ENCODE measurements at places on chromosomes 6 and 20.
A peak's percentile ranks its signal among the peaks of the same experiment; 100 is the strongest.

GRCh38 chr6:13494137-13494536 is 6.7 kb upstream of the GFOD1 start:
- DNase-seq: no peak

DNA sequence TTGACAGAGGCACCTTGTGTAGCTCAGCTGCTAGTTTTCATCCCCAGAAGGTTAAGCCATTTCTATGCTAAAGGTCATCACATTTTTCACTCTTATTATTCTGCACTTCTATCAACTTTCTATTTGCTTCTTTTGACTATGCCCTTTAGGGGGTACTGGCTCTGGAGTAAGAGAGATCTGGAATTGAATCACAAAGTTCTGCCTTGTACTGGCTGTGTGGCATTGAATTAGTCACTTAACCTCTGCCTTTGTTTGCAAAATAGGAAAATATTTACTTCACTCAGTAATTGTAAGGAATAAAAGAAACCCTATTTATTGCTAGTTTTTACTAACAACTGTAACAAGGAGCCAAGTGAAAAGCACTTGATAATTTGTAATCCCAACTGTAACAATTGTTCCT is 56.8 kb upstream of the MTRF1L start:
- DNase-seq: no peak

- DNase-seq: no peak
Measured at GRCh38 chr6:167583412-167583811, 243.3 kb upstream of the AFDN start.

DNA sequence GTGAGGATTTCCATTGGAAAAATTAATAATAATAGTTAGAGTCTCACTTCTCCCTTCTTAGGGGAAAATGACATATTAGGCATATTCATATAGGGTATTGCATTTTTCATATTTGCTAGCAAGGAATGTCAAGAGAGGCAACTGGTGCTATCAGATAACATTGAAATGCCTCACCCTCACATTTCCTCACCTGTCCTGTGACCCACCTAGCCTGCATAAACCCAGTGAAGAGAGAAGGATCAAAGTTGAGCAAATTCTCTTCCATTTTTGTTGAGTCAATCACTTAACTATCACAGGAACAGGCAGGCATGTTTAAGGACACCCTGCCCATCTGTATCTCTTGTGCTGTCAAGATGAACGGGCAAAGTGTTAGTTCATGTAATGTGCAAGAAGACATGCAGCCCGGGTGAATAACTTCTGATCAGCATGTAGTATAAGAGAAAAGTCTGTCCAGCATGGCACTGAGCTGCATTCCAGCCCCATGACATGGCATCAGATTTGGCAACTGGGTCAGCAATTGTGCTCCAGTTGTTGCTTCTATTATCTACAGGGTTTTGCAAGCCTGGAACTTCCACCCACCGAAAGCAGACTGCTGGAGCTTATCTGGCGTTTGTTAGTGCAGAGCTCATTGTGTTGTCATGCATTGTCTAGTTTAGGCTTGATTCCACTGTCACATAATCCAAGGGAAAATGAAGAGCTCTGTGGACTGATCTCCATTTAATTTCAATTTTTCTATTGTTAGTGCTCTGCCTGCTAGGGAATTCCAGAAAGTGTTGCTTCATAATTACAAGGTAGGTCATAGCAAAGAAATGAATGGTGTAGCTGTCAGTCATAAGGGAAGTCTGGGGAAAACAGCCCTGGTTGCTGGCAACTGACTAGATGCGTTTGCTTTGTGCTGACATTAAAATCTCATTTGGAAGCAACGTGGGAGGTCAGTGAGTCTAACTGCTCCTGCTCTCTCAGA is 138.4 kb upstream of the TNFAIP3 start:
- no peak for DNase-seq

GRCh38 chr6:159086033-159086618 is 41.3 kb upstream of the TAGAP start:
- DNase-seq: no peak

- DNase-seq: no peak
Measured at GRCh38 chr20:2088891-2089290, 12.7 kb upstream of the STK35 start.

- no peak for DNase-seq
Measured at GRCh38 chr6:11853678-11854407, 75.2 kb upstream of the ADTRP start.

GRCh38 chr6:134453792-134454510 is 136.0 kb upstream of the SGK1 start:
- DNase-seq: no peak

- no peak for DNase-seq
Measured at GRCh38 chr20:1898482-1899240, 3.5 kb downstream of the SIRPA start.

- no peak for DNase-seq
Measured at GRCh38 chr6:167787896-167788562, 38.7 kb upstream of the AFDN start.

DNA sequence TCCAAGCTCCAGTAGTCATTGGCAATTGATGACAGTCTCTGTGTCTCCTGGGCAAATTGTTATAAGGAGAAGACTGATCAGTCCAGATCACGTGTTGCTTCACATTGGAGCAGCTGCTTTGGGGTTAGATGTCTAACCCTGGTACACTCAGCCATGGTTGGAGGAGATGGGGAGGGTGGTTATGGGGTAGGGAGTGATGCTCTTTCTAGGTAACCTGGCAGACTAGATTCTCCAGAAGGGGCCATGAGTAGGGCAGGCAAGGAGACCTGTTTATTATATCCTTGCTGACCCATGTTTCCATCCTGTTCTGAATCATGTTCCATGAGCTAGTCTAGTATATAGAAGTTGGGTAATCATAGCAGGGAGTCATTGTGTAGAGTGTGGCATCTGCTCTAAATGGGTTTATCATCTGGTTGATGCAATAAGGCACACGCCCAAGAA is 50.8 kb upstream of the BACH2 start:
- no peak for DNase-seq

DNA sequence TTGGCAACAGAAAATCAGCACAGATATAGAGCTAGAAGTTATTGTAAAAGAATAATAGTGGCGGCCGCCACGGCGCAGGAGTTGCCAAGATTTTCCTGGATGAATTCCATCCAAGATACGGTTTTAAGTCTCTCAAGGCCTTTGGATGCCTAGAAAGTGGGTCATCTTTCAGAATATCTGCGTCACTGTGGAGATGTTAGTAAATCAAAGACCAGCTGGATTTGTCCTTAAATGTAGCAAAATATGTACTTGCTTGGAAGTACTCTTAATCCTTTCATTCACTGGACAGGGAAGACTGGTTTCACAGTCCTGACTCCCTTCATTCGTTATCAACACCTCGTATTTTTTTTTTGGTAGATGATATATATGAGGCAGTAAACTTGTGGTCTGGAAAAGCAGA is 83.0 kb downstream of the SLC22A3 start:
- DNase-seq: peak; percentile 29

DNA sequence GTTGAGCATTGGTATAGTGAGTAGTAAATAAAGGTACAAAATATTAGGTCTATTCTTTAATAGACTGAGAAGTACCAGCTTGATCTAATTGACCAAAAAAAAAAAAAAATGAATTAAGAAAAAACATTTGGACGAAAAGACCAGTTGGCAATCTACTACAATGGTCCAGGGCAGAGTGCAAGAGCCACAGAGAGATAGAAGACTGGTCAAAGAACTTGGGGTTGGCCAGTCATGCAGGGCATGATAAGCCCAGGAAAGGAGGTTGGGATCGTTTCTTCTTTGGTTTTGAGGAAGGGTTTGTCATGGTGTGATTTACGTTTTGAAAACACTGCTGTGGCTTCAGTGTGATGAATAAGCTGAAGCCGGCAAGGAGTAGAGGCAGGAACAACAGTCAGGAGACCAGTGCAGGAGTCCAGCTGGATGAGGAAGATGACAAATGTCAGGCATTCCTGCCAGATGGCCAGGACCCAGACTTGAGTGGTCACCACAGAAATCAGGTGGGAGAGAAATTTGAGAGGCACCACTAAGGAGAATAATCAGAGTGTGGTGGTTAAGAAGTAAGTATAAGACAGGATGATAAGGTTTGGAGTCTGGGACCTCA is 14.0 kb downstream of the SMLR1 start:
- no peak for DNase-seq

GRCh38 chr6:72953971-72954381 is 271.3 kb downstream of the KHDC1L start:
- no peak for DNase-seq

DNA sequence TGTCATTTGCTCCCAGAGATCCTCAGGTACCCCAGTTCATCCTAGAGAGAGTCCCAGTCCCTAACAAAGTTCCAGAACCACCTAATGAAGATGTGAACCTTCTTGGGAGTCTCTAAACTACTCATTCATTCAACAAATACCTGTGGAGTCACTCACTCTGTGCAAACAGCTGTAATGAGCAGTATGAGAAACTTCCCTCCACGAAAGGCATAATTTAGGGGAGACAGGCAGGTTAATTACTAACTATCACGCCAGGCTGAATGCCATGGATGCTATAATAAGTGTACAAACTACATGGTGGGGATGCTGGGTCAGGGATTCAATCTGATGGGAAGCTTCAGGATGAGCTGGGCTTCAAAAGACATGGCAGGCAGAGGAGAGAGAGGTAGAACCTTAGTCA is 70.1 kb upstream of the AFDN start:
- no peak for DNase-seq

- peak; percentile 63 for DNase-seq
Measured at GRCh38 chr6:26286168-26286877, 78.7 kb upstream of the BTN3A2 start.

GRCh38 chr20:19025430-19026120 is 186.9 kb upstream of the SLC24A3 start:
- DNase-seq: no peak

DNA sequence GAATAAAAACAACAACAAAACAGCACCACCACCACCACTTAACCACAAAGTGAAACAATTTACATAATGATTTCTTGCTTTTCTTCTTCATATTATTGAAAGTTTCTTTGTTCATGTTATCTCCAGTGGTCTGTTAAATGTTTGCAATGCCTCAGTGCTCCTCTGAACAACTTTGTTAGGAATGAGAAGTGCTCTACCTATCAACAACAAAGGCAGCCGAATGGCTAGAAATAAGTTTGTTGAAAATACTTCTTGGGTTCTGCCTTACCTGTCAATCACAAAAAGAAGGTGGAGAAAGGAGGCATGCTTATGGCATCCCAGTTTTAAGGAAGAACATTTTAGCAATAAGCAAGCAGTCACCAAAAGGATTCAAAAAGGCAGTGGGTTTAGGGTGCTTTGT is 490.2 kb downstream of the PRKN start:
- DNase-seq: no peak

GRCh38 chr6:18260448-18261106 is 3.8 kb downstream of the DEK start:
- no peak for DNase-seq

GRCh38 chr20:845941-846893 is 12.7 kb downstream of the FAM110A start:
- no peak for DNase-seq

DNA sequence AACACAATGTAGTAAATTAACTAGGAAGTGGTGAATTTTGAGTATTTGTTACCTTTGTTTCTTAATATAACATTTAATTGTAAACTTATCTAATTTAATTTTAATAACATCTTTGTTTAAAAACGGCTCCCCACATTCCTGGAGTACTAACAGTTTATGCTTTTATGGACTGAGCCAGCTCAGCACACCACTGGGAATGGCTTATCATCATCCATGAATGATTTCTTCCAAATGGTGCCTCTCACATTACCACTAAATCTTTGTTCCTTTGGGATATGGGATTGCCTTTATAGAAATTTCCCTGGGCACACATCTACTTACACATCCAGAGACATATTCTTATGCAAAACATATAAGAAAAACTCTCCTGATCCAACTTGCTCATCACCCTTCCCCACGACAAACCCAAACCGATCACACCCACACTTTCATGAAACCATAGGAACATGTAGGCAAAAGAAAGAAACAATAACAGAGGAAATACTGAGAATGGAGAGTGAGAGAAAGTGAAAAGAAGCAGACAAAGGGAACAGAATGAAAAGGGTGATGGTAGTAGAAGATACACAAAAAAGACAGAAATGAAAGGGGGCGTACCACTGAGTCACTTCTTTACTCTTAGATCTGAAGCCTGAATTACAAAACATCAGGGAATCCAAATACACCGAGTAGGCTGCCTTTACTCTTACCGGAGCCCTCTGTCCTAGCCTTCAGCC is 58.5 kb upstream of the KCNK16 start:
- DNase-seq: no peak

- no peak for DNase-seq
Measured at GRCh38 chr6:97705568-97705967, 422.6 kb upstream of the MMS22L start.

DNA sequence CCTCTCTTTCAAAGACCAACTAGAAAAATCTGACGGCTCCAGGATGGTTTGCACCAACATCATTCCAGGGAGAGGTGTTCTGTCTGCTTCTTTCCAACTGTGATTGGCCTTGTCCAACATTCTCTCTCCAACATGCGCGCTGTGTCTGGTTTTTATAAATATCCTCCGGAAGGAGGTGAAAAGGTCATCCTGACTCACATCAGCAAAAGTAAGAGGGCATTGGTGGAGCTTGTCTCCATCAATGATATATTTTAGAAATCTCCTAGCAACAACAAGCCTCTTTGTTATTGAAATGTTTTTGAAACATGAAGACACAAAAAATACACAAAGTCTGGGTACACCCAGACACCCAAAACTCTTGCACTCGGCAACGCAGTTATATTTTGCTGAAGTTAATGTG is 475.3 kb upstream of the JARID2 start:
- no peak for DNase-seq

DNA sequence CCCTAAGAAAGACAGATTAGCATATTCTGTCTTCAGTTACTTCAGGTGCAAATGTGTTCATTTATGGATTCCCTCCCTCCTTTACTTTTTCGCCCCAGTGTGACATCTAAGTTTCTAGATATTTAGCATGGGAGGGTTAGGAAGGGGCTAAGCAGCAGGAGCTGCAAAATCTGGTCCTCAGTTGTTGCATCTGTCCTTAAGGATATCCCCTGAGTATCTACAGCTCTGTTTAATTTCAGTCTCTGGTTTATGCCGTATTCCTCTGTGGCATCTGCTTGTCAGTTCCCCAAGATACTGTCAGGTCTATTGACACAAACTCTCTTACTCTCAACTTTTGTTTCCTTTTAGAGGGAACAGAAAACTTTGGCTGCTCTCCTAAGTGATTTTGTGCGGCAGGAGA is 754.6 kb upstream of the MAP3K7 start:
- DNase-seq: no peak

GRCh38 chr6:17220040-17220910 is 60.9 kb upstream of the RBM24 start:
- DNase-seq: no peak

Measured in NCI-H1092 treated with DMSO at 0.1 percent for 48 hours (cell line).